ENCODE measurements at places on chromosomes 4 and X.

DNA sequence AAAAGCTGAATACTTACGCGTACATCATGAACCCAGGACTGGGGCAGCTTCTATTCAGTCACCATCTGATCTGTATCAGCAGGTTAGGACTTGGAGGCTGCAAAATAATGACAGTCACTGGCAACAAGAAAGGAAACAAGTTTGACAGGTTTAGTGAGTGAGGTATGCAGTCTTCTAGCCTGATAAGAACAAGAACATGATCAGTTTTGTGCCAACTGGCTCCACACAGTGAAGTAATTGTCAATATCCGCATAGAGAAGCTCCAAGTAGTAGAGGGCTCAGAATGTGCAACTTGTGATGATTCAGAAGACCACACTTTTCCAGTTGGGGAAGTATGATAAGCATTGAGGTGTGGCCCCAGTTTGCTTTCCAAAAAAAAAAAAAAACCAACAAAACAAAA is at the start of gene TMPRSS11F:
TSS of gene TMPRSS11F (minus strand) at position 77 of the 400 bp plus-strand sequence. CDS start at position 28, 49 bp downstream.
- no peak for DNase-seq

DNA sequence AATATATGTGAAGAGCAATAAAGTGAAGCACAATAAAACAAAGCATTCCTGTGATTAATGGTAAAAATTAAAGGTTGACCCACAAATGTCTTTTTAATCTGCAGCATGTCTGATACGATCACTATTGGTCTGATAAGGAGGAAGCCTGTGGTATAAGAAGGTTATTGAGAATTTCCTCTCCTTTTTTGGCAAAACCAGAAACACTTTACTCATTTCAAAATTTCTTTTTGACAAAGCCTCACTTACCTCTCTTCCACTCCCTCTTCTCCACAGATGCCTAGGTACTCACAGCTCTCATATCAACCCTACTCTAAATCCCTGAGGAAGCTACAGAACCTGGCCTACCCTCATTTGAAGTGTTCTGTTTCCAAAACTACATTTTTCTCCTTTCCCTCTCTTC is 56.1 kb downstream of the TSPAN5 start:
- no peak for DNase-seq

DNA sequence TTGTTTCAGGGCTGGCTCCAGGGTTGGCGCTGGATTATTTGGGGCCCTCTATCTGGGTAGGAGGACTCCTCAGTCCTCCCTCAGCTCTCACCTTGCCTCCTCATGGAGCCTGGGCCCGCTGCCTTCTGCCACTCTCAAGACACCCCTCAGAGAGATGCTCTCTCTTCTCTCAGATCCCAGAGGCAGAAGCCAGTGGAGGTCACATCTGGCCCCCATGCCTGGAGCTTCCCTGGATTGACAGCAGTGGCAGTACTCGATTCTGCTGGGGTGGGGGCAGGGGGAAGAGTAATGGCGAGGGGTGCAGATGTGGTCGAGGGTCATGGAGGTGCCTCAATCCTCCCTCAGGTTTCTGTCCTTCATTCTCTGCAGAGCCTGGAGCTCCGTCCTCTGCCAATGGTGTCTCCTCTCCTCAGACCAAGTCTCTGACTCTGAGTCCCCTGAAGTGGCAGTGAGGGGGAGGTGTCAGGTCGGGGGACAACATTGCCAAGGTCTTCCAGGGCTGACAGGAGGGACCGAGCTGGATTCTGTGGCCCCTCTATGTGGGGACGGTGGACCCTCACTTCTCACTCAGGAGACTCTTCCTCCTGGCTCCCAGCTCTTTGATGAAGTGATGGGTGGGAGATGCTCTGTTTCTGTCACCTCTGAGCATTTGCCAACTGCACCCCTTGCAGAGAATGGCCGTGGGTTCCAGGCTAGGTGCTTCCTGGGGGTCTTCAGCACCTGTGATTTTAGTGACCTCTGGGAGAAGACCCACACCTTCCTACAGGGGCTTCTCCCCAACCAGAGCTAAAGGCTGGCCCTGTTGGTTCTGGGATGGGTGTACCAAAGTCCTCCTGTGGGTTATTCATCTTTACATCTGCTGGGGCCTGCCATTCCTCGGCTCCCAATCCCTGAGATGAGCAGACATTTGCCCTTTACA is 10.9 kb upstream of the HSFX1 start:
- no peak for DNase-seq

DNA sequence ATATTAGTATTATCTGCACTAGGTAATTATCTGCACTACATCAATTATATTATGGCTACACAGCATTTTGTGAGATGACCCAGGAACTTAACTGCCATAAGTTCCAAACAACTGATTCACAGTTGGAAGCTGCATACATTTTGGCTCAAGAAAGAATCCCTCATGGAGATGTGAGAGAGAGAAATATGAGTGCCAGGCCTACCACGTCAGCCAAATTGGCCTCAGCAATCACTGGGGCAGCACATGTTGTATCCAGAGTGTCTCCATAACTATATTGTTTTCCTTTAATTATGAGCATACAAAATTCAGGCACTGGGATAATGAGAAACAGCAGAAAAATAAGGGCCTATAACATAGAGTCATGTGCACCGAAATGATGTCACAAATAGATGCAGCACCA is 174.2 kb upstream of the DMD start:
- no peak for DNase-seq

GRCh38 chrX:120697053-120697452 is 67.2 kb upstream of the C1GALT1C1 start:
- DNase-seq: no peak

GRCh38 chr4:71239365-71239764 is 99.5 kb upstream of the SLC4A4 start:
- no peak for DNase-seq

DNA sequence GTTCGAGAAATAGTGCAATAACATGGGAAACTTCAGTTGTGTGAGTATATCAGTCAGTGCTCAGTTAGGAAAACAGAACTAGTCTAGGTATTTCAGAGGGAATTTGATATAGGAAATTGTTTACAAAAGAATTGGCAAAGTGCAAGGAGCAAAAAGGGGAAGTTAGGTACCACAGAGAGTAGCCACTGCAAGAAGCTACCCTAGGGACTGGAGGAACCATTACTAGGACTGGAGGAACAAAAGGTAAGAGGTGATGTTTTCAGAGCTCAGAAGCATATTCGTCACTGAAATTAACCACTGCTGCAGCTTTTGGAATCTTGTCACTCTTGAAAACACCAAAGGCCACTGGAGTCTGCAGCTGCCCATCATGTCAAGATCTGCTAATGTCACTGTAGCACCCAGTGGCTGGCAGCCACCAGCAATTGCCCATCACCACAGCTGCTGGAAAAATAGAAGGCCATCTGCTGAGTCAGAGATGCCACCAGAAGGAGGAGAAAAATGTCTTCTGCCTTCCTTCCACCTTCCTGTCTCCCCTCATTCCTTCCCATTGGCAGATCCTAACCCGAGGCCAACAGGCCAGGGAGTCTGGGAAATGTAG is 160.6 kb upstream of the RPS6KA3 start:
- DNase-seq: no peak

DNA sequence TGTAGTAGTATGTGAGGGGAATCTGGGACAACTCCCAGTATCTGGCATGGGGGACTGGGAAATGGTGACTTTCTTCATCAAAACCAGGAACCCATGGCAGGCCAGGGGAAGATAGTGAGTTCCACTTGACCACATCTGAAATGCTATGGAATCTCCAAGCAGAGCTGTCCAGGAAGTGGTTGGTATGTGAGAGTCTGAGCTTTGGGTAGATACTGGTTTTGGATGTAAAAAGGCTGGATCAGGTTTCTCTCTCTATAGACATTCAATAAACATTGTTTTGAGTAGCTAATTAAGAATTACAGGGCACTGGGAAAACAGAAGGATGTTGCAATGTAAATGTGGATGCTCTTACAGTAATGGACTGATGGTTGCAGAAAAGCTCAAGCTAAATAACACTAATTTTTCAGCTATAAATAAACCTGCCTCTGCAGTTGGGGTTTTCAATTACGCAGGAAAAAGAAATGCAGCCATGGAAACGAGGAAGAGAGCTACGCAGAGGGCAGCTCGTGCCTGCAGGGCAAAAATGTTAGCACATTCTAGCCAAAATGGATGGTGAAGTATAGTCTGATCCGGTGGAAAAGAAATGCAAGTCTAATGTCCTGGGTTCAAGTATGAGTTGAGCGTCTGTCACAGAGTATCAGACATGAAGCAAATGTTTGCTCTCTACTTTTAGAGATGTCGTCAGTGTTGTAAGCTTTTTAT is 13.4 kb upstream of the CHRNA9 start:
- DNase-seq: no peak

DNA sequence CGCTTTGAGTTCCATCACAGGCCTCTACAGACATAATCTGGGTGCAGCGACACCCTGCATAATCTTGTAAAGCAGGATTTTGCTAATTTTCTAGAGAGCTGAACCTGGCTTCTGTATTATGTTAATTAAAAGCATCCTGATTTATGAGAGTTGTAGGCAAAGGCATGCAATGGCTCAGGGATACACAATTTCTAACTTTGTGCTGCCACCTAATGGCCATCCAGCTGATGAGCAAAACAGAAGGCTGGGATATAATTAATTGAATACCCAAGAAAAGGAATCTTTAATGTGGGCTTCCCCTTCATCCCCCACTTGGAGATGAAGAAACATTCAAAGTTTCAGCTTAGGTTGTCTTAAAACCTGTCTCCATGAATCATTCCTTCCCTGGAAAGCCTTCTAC is 78.1 kb downstream of the BMP15 start:
- no peak for DNase-seq

DNA sequence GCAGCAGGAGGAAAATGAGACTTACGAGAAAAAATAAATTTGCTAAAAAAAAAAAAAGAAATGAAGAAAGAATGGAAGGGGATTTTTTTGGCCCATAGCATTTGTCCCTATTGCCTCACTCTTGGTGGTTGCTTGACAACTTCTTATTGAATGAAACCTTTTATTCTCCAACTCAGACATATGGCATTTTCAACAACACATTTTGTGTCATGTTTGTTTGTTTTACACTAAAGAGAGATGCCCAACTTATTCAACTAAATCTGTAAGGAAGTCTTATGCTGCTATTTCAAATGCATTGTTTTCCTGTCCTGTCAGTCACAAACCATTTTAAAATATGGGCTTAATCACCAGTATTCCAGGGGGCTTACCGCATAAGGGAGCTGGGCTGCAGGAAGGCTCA is 409.1 kb upstream of the TENM3 start:
- no peak for DNase-seq

- DNase-seq: no peak
Observed at GRCh38 chrX:17009856-17010625, 63.6 kb downstream of the REPS2 start.

GRCh38 chrX:152138388-152138784 is at the start of gene MAGEA10:
TSS of gene MAGEA10 (minus strand) at chrX:152138577. CDS start at chrX:152135620, 2,957 bp downstream.
- DNase-seq: no peak

DNA sequence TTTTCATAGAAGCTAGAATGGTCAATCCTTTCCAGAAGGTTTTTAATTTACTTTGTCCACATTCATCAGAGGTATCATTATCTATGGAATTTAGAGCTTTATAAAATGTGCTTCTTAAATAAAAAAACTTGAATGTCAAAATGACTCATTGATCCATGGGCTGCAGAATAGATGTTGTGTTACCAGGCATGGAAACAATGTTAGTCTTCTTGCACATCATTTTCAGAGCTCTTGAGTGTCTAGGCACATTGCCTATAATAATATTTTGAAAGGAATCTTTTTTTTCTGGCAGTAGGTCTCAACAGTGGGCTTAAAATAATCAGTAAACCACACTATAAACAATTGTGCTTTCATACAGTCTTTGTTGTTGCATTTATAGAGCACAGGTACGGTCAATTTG is 200.3 kb downstream of the FAT4 start:
- no peak for DNase-seq

DNA sequence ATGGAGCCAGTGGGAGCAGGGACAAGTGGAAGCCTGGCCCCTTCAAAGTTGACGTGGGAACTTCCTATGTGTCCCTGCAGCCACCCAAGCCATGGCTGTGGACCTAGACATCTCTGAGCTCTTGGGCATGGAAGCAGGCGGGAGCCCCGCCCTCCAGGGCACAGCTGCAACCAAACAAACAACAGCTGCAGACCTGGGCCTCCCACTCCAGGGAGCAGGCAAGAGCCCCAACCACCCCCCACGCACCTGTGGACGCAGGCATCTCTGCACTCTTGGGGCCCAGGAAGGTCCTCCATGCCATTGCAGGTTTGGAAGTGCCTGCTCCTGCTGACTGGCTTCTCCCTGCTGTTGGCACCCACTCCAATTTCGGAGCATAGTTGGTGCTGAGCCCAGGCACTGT is 118.6 kb downstream of the ZMAT1 start:
- no peak for DNase-seq

- no peak for DNase-seq
Observed at GRCh38 chr4:13007802-13008470, 476.2 kb downstream of the RAB28 start.

GRCh38 chr4:7037425-7037824 is 5.7 kb upstream of the TADA2B start:
- DNase-seq: no peak

GRCh38 chr4:168693750-168694490 is 197.1 kb downstream of the PALLD start:
- no peak for DNase-seq

DNA sequence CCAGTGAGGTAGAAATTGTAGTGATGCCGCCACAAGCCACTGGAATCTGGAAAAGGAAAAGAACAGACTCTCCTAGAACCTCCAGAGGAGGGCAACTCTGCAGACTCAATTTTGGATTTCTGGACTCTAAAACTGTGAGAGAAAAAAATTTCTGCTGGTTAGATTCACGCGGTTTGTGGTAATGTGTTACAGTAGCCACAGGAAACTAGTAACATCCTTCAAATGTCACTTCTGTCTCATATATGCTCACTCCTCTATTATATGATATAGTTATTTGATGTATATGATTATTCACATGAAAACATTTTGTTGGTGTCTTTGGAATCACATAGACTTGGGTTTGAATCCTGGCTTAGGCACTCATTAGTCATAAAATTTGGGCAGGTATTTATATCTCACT is 18.8 kb downstream of the LDOC1 start:
- no peak for DNase-seq

DNA sequence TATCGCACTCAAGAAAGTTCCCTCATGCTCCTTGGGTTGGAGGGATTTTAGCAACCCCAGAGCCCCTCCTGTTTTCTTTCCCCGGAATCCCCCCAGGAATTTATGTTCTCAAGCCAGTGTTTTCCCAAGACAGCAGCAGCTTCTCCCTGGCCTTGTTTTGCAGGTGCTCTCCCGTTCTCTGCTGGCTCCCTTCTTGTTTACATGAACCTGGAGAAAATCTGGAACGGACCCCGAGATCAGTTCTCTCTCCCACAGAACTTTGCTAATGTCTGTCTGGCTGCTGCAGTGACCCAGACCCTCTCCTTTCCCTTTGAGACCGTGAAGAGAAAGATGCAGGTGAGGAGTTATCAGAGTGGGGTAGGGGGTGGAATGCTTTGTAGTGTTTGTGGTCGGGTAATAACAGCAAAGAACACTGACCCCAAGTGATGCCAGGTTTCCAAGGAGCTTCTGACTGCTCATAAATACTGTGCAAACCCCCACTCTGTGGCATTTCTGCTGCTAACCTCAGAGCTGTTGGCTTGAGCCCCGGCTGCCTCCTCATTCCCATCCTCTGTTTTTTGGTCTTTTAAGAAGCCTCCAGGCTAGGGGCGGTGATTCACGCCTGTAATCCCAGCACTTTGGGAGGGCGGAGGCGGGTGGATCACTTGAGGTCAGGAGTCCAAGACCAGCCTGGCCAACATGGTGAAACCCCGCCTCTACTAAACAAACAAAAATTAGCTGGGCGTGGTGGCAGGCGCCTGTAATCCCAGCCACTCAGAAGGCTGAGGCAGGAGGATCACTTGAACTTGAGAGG is 11.1 kb downstream of the SLC25A43 start:
- no peak for DNase-seq

- DNase-seq: no peak
Observed at GRCh38 chr4:6471307-6472007, 957 bp downstream of the PPP2R2C start.

- DNase-seq: no peak
Observed at GRCh38 chrX:49171752-49172279, at the start of gene PLP2. TSS of gene PLP2 (plus strand) at chrX:49171898. CDS start at chrX:49172001, 103 bp downstream.

- DNase-seq: no peak
Observed at GRCh38 chr4:37522996-37523395, 163.2 kb downstream of the RELL1 start.
